ENCODE measurements at places on chromosomes 11 and 22.

DNA sequence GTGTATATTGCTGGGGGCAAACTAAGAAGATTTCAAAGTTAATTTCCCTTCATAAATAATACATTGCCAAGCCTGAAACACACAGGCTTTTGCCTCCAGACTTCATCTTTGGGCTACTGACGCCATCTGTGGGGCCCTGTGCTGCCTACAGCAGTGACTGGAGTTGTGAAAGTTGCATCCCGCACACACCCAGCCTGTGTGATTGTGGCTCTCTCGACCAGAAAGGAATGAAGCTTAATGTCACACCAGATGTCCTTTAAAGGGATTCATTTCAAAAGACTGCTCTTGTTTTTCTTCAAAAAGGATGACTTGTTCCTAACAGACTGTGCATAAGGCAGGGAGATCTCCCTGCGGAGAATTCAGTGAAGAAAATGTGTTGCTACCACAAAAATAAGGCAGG lies 210.5 kb downstream of the FAM181B start:
- DNase-seq: no peak

DNA sequence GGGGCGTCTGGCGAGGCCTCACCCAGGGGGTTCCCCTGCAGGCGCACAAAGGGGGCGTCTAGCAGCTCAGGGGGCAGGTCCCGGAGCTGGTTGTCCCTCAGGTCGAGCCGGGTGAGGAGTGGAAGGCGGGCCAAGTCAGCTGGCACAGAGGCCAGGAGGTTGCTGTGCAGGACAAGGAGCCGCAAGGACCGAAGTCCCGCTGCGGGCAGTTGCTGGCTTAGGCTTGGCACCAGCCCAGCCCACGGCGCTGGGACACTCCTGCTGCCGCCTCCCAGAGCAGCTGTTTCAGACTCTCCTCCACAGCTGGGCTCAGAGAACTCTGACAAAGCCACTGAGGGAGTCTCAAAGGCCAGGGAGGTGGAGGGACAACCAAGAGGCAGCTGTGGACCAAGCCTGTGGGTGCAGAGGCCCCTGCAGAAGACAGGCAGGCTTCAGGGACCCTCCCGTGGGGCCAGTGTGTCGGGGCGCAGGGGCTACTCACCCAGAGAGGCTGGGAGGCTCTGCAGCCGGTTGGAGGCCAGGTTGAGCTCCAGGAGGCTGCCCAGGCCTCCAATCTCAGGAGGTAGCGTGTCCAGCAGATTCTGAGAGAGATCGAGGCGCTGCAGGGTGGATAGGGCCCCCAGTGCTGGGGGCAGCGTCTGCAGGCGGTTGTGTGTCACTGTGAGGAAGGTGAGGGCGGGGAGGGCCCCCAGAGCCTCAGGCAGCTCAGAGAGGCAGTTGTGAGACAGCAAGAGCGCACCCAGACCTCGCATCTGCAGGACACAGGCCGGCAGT lies 2.2 kb downstream of the PIDD1 start:
- no peak for DNase-seq

DNA sequence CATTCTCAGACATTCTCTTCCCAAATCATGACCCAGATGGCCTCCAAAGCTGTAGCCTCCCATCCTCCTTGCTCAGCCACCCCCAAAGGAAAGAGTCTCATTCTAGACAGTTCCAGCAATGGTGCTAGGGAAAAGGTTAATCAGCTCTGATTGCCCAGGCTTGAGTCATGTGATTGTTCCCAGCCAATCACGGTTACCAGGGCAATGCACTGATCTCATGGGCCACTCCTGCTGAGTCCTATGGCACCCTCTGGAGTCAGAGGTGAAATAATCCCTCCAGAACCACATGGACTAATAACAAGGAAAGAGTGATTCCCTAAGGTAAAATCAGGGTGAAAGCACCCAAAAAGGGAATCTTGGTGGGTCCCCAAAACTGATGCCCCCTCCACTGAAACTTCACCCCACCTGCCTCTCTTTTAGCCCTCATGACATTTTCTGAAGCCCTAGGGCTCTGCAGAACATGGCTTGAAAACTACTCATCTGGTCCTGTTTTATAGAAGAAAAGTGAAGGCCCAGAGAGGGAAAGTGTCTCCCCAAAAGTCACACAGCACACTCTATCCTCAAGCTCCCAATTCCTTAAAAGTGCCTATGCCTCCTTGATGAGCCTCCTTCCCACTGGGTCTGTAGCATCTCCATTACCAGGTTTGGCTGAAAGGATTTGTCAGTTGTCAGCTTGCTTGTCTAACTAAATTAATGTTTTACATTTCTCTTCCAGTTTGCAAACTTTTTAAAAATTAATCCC lies 203.7 kb downstream of the MN1 start:
- DNase-seq: no peak

DNA sequence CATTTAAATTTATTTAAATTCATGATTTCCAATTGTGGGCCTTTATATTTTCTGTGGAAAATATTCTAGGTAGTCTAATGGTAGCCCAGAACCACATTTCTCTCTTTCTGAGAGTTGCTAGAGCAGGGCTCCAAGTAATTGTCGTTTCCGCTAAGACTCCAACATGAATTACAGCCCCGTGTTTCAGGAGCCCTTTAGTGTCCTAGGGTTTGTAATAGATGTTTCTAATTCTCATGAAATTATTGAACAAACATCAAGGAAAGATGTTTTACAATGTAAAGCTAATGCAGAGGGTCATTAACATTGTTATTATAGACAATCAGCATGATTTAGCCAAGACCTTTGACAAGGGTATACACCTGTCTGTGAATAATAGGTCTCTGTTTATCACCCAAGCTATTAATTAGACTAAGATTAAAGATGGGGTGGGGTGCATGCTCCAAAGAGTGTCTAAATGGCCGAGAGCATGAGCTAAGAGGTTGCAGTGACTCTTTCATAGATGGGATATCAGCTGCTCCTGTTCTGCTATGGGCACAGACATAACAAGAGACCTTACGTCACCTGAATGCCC lies 81.8 kb upstream of the NTM start:
- no peak for DNase-seq

DNA sequence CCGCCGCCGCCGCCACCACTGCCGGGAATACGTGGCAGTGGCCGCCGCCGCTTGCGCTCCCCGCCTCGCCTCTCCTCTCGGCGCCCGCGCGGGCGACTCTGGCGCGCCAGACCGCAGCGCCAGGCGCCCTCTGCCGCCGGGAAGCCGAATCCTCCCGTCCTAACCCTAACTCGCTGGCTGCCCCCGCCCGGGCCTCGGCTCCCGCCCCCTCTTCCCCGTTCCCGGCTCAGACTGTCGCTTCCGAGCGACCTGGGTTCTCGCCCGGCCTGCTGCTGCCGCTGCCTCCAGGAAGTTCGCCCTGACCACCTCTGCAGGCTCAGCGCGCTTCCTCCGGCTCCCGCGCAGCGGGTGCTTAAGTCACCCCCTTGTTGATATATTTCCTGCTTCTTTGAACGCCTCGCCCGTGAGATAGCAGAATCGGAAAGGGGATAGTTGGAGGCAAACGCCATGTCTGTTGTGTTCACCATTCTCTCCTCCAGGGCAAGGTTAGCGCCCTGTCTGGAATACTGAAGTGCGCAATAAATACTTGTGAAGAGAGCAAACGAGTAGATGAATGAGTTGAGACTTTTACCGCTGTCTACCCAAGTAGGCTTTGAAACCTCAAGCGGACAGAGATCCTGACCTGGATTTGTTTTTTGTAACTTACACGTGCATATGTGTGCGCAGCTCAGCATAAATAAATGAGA lies at the start of gene SMCO4:
Gene SMCO4, minus strand, starts transcription at position 100 of the 686 bp plus-strand sequence. CDS start 64,202 bp downstream, outside the sequence.
- peak; percentile 50 for DNase-seq

DNA sequence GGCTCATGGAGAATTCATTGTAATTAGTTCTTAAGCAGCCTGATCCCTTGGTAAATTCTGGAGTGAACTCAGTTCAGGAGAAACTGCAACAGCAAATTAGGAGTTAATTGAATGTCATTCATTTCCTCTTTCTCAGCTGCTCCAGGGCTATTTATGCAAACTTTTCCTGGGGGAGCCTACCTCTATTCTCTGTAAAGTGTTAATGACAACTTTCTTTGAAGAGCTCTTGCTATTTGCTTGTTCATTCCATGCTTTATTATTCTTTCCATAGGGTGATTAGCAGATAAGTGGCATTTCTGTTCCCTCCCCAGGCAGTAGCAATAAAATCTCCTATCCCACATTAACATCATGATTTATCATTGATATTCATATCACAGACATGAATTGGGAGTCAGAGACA lies 267.6 kb upstream of the DDI1 start:
- DNase-seq: no peak

DNA sequence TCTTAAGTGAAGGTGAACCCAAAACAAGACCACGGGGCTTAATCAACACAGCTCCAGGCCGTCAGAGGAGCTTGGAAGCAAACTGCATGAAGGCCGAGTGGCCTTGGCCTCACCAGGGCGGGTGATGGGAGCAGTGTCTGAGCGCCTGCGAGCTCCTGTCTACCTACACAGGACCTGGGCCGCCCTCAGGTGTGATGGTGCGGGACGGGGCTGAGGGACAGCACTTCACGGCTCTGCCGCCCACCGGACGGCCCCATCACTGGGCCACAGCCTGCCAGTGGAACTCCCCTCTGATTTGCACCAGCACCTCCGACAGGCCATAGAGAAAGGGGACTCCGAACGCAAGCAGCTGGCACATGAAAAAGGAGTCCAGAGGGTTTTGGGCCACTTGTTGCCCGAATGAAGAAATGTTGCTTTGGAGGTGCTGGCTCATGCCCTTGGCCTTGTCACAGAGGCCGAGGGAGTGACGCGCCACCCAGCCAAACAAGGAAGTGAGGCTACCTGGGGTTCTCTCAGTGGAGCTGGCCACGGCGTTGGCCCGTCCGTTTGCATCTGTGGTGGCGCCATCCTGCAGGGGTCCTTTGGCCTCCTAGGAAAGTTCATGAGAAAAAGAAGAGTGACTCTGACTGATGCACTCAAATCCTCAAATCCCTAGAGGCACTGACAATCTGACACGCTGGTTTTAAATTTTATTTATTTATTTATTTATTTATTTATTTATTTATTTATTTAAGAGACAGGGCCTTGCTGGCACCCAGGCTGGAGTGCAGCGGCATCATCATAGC lies 90.3 kb upstream of the BID start:
- no peak for DNase-seq

DNA sequence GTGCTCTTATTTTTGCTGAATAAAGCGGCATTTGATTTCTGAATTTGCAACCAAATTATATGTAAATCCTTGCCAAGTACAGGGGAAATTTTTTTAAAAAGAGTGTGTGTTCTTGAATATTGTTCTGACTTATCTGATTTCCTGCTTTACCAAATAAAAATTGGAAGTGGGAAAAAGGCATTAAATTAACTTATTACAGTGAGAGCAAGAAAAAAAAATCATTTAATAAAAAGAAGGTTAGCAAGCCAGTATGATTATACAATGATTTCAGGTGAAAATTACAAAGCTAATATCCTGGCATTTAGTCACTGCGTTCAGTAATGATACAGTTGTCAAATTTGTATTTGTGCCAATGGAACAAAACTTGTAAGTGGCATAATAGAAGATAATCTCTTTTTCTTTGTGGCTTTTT lies 82.1 kb upstream of the PPARA start:
- no peak for DNase-seq

- DNase-seq: no peak
Measured at GRCh38 chr11:65871811-65872548, 620 bp downstream of the EFEMP2 start.

DNA sequence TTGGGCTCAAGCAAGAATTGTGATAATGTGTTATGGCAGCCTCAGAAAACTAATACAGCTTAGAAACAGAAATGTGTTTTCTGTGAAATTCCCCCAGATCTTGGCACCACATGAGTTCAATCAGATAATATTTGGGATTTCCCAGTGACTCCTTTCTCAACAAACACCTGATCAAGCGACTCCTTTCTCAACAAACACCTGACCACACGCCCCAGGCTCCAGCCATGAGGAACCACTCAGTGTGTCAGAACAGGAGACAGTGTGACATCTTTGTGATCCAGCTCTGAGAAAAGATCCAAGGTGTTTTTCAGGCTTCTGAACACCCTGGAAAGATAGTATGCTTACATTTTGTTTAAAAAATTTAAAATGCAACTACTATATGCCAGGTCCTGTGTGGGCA lies 1.9 kb upstream of the UVRAG start:
- no peak for DNase-seq

- DNase-seq: no peak
Measured at GRCh38 chr22:27642104-27642800, 159.3 kb downstream of the MN1 start.

GRCh38 chr11:87954476-87954875 lies 220.8 kb downstream of the RAB38 start:
- no peak for DNase-seq

DNA sequence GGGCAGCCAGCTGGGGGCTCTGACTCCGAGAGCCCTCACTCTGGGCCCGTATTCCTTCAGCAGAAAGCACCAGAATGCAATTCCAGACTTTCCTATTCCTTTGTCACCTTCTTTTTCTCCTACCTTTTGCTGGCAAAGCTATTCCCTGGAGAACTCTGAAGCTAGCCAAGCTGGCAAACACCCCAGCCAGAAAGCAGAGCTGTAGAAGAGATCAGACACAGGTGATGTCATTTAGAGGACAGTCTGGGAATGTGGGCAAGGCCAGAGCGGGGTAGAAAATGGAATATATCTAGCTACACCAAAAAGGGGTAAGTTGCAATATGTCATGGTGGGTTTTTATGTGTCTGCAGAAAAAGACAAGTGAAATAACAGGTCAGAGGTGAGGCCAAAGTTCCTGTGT lies 205.1 kb downstream of the NXPE2 start:
- no peak for DNase-seq

DNA sequence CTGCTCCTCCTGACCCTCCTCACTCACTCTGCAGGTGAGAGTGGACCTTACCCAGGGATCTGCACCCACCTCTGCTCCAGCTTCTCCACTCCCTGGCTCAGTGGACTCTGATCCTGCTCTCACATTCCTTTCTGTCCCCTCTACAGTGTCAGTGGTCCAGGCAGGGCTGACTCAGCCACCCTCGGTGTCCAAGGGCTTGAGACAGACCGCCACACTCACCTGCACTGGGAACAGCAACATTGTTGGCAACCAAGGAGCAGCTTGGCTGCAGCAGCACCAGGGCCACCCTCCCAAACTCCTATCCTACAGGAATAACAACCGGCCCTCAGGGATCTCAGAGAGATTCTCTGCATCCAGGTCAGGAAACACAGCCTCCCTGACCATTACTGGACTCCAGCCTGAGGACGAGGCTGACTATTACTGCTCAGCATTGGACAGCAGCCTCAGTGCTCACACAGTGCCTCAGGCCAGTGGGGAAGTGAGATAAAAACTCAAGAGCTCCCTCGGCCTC lies 29.7 kb upstream of the VPREB1 start:
- DNase-seq: no peak

DNA sequence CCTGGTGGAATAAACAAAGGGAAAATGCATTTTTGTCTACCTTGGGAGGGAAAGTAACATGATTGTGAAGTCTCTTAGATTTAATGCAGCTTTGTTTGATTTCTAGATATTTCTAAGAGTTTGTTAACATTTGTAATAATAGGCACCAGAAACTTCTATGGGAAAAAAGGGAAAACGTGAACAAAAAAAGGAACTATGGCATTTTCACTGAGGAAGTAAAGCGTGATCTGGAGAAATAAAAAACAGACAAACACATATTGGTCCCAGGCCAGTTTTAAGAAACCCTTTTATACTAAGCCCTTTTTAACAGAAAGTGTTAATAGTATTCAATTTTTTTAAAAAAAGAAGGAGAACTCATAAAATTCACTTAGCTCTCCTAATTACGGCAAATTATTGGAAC lies 6.9 kb upstream of the MS4A7 start:
- DNase-seq: no peak

GRCh38 chr11:130144861-130145281 lies 14.7 kb upstream of the ST14 start:
- no peak for DNase-seq
